Naive thymus-derived CD8-positive, alpha-beta T cell (primary cell): ENCODE measurements at places on chromosomes 4 and X. TPM values are rescaled to one million over a fixed set of nuclear protein-coding genes. Genes with fewer than 3 reads are reported as not detected.

Gene HAND2
- not detected for total RNA-seq

Gene GLRB
- not detected for total RNA-seq

Gene KIAA1210
- not detected for total RNA-seq

Gene BEX1
- total RNA-seq, result not detected

Gene ABCG2
- 0.73 TPM for total RNA-seq

Gene SH3RF1
- not detected for total RNA-seq

Gene HERC5
- total RNA-seq, result 11.5 TPM

Gene CPE
- not detected for total RNA-seq

Gene TMEM150C
- not detected for total RNA-seq

Gene KCTD8
- not detected for total RNA-seq

Gene FANCB
- total RNA-seq, result 3.7 TPM

Gene C4orf36
- not detected for total RNA-seq

Gene PNMA3
- total RNA-seq, result 9.4 TPM

Gene STARD8
- 0.31 TPM for total RNA-seq

Gene RTL9
- not detected for total RNA-seq

Gene ADH6
- not detected for total RNA-seq

Gene SERPINA7
- total RNA-seq, result not detected

Gene ASB12
- total RNA-seq, result 0.30 TPM

Gene DCAF12L2
- total RNA-seq, result not detected

Gene NONO
- total RNA-seq, result 372 TPM

Gene GAB1
- 0.63 TPM for total RNA-seq

Gene MAGEA6
- not detected for total RNA-seq

Gene SSX4B
- total RNA-seq, result not detected

Gene PABPC1L2A
- total RNA-seq, result not detected

Gene H2BW2
- not detected for total RNA-seq

Gene BCAP31
- total RNA-seq, result 118 TPM

Gene TRO
- 3.2 TPM for total RNA-seq

Gene GBA3
- not detected for total RNA-seq

Gene GAGE1
- not detected for total RNA-seq

Gene SSX2B
- total RNA-seq, result not detected

Gene SLC6A14
- not detected for total RNA-seq

Gene FGF16
- total RNA-seq, result not detected

Gene TIMP1
- total RNA-seq, result 37.4 TPM

Gene TBC1D8B
- total RNA-seq, result 1.7 TPM

Gene MCTS1
- 26.6 TPM for total RNA-seq

Gene PDCL2
- total RNA-seq, result not detected

Gene SOX3
- total RNA-seq, result not detected

Gene TMEM131L
- total RNA-seq, result 72.2 TPM

Gene STATH
- total RNA-seq, result not detected

Gene GUF1
- total RNA-seq, result 26.3 TPM

Gene SSX3
- not detected for total RNA-seq

Gene MAGEB2
- total RNA-seq, result not detected
